ENCODE measurements at places on chromosomes 2 and 18.
A peak's percentile ranks its signal among the peaks of the same experiment; 100 is the strongest.

DNA sequence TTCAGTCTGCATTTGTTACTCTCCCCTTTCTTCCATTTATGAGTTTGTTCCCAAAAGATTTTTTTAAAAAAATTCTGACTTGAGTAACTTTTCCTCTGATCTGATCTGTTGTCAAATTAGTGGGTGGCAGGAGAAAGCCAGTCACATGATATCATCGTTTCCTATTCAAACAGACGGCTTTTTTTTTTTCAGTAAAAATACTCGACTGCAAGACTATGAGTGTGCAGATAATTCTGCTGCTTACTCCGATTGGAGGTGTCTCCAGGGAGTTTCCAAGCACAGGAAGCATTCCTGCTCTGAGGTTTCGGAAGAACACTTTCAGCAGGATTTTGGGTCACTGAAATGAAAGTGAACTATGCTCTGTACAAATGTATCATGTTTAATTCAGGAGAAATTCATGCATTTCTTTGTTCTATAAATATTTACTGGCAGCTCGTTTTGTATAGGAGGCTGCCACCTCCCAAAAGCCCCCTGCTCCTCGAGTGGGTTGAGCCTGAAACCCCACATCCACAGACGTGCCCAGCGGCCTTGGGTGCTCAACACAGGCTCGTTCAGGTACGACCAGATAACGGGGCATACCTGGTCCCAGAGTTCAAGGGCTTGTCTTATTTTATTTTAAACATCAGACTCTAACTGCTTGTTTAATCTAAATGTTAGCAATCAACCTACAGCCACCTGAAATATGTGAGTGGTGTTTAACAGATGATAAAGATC is 126.9 kb upstream of the ZNF516 start:
- no peak for DNase-seq

- no peak for DNase-seq
These were observed 68.7 kb upstream of the WIPF1 start for GRCh38 chr2:174666312-174666711.

GRCh38 chr2:3207091-3207491 is 170.5 kb downstream of the EIPR1 start:
- DNase-seq: no peak

DNA sequence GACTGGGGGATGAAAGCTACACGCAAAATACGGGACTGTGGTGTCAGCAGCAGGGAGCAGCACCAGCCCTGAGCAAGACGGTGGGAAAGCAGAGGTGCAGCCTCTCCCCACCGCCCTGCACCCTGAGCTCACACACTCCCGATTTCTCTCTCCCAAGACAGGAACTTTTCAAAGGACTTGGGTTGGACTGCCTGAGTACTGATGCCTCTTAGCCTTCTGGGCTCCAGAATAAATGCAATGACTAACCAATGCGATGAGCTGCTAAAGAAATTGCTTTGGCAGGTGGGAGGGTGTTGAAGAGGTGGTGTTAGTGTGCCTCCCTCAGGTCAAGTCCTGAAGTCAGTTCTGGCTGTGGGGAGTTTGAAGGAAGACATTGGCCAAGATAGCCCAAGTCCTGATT is 9.6 kb downstream of the TRIM54 start:
- DNase-seq: no peak

DNA sequence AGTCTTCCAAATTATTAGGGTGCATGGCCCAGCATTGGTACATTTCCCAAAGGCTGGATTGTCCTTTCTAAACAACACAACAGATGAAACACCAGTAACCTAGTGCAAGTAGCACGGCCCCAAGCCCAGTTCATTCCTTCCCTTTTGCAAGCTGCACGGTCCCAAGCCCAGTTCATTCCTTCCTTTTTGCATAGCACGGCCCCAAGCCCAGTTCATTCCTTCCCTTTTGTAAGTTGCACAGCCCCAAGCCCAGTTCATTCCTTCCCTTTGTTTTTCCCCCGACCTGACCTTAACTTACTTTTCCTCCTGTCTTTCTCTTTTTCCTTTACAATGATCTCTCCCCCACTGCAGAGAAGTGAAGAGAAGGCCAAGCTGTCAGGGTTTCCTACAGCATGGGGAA is 60.9 kb downstream of the C18orf63 start:
- no peak for DNase-seq

DNA sequence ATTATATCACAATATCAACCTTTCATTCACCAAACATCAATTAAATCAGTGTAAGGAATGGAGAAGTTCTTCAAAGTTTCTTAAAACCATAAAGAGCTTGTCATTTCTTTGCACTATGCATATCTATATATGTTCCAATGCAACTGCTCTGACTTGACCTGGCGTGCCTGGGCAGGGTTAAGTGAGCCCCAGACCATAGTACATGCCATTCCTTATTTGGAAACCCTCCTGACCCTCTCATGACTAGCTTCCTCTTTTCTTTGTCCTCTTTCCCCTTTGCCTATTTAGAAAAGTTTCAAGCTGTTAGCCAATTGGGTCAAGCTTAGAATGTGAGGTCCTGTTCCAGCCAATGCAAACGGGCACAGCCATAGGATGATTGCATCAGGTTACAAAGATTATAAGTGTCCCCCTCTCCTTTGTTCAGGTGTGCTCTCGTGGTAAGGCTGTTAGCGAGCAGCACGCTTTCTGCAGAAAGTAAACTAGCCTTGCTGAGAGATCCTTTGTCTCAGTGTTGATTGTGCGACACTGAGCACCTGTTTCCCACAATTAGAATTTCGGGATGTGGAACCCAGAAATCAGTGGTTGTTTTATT is 78.2 kb upstream of the UXS1 start:
- DNase-seq: no peak

- no peak for DNase-seq
These were observed 65.4 kb downstream of the PLA2R1 start for GRCh38 chr2:159996792-159997546.

DNA sequence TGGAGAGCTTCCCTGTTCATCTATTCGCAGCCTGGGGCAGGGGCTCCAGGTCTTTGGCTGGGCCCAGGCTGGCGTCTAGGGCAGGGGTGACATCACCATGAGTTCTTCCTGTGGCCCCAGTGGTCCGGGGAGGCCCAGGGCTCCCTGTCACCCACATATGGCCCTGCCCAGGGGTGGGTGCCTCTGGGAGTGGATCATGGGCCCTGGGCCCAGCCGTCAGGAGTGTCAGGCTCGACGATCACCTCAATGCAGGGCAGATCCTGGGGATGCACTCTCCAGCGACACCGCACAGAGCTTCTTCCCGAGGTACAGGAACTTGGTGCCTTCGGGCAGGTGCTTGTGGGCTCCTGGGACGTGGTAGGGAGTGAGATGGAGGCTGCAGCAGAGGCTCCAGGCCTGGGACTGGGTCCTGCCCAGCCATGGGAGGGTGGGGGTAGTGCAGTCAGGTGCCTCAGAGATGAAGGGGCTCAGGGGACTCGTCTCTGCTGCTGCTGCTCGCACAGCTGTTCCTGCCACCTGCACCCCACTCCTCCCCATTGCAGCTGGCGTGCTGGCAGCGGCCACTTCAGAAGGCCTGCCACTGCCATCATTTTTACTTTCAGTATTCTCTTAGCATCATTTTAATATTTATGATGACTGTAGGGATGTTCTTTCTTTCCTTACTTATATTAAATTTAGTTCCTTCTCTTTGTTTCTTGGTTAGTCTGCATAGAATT is 196.0 kb upstream of the VRK2 start:
- no peak for DNase-seq

GRCh38 chr2:115574667-115575066 is 1132.2 kb downstream of the DPP10 start:
- DNase-seq: no peak

DNA sequence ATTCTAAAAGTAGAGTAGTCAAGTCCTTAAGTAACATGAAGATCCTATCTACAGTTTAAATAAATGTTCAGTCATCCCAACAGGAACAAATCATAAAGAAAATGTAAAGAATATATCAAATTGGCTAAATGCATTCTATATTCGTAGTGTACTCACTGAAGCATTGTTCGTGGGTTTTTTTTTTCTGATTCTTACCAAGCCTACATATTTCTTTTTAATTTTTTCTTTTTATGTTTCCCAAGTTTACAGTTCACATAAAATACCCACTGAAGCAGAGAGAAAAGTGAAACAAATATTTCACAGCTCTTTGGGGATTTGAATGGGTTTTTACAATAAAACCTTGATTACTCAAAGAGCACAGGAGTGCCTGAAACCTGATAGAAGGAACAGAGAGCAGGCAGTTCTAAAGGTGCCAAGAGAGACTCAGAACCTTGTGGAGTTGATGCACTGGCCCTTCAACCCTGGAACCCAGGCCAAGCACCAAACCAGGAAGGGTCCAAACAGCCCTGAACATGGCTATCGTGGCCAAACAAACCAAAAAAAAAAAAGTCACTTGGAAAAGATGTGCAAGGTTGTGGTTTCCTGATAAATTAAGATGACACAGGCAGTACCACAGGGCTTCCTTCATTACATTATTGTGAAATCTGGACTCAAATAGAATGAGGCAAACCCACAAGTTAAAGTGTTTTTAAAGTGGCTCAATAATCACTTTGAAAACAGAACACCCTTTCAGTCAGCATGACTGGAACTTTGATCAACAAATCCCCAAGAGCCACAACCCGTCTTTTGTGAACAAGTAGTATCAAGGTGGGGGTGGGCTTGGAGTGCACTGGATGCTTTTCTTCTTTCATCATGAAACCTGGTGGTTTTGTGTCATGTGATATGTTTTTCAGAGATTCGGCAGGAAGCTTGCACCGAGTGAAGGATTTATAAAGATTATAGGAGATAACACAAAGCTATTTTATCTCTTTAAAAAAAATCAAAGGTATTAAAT is 245.0 kb upstream of the FN1 start:
- peak; percentile 61 for DNase-seq

DNA sequence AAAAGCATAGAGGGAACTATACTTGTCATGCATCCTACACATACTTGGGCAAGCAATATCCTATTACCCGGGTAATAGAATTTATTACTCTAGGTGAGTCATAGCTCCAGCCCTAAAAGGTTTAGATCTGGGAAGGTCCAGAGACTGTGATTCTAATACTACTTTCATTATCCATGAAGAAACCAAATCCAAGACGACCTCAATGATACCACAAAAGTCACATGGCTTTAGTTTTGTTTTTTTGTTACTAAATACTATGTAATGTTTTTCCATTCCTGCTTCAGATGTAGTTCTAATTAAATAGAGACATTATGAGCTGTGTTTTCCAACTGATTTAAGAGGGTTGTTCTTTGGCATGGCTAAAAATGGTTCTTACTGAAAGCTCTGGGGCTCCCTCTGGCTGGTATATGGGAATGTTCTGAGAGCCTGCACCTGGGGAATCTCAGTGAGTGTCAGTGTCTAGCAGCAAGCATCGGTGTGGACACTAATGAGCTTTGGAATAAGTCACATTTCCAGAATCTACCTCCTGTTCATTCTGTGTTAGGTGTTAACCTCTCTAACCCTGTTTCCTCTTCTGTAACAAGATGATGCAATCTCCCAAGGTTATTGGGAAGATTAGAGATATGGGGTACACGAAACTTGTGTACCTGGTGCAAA is 20.5 kb upstream of the IL1RL2 start:
- no peak for DNase-seq

GRCh38 chr2:21910832-21911507 is 787.2 kb downstream of the TDRD15 start:
- no peak for DNase-seq

GRCh38 chr18:23530195-23530594 is 26.9 kb downstream of the RMC1 start:
- DNase-seq: no peak

GRCh38 chr2:1748176-1748740 is 3.9 kb upstream of the PXDN start:
- no peak for DNase-seq

DNA sequence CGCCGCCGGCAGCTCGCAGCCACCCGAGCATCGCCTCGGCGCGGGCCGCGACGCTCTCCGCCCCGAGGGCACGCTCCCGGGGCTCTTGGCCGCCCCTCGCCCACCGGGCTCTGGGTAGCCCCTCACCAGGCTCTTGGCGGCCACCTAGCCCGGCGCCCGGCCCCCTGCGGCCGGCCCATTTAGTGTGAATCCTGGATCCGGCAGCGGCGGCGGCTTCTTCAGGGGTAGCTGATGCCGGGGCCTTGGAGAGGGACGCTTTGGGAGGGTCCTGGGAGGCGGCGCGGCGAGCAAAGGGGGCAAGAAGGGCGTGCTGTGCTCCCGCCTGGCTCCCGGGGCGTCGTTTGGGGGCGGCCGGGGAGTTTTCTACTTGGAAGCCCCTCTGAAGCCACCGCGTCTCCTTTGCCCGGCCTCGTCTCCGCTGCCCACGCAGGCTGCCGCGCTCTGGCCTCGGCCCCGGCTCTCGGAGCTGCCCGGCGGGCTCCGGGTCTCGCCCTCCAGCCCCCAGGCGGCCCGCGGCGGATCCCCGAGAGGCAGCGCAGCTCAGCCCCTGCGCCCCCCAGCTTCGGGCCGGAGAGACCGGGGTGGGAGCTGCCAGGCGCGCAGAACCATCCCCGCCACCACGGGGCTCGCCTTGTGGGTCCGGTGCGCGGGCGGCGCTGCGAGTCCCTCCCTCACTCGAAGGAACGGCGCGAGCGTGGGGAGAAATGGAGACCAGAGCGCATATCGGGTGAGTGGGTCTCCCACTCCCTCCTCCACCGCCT is 509 bp downstream of the PIEZO2 start:
- DNase-seq: no peak

DNA sequence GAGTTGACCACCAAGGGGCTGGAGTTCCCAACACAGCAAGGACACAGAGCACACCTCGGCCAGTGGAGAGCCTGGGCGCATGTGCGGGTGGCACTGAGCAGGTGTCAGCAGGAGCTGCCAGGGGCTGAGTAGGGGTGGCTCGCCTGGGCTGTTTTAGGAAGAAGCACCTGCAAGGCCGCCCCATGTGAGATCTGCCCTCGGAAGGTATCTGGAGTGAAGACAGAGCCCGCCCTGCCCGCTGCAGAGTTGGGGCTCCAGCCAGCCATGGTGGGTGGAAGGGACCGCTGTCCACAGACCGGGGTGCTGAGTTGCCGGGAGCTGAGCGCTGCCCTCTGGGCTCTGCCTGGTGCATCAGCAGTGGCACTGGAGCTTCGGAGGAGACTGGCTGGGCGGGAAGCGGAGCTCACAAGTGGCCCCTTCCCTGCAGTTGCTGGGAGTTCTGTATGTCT is 35.2 kb downstream of the MTERF4 start:
- DNase-seq: no peak

DNA sequence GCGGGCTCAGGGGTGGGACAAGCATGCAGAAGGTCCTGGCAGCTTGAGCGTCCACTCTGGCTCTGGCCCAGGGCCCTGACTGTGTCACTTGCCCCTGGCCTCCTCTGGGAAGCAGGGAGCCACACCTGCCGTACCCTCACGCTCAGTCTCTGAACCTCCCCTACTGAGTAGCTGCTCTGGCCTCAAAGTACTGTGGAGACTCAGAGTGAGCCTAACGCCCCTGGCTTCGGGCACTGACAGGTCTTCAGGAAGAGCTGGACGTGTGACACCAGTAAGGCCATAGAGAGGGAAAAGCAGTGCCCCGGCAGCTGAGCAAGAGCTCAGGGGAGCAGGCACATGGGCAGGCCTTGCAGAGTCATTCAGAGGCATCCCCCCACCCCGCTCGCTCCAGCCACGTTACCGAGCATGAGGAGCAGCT is 73.3 kb downstream of the SFXN5 start:
- no peak for DNase-seq

Measured in activated CD4-positive, alpha-beta T cell treated with anti-CD3 and anti-CD28 coated beads, Interleukin-2, Interleukin-6, amounts not matched to agents 100 ng/mL and 50 ng/mL, durations not matched to agents 16 hours and 8 hours (primary cell).